ENCODE measurements at places on chromosomes 4 and X.

DNA sequence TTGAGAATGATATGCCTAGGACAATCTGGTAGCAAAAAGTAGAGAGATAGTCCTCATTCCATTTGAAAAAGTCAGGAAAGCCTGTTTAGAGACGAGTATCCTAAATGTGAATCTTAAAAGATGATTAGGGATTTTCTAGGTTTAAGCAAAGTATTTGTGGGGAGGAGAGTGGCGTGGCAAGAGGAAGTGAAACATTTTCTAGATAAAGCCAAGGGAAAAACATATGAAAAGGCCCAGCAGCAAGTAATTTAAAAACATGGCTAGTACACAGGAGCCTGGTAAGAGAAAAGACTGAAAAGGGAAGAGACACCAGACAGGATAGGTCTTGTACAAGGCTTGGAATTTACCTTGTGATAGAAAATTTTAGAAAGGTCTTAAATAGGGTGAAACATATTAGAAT lies 45.9 kb downstream of the CORIN start:
- no peak for DNase-seq

- no peak for DNase-seq
These were observed 123.2 kb downstream of the RPS6KA6 start for GRCh38 chrX:84064814-84065213.

DNA sequence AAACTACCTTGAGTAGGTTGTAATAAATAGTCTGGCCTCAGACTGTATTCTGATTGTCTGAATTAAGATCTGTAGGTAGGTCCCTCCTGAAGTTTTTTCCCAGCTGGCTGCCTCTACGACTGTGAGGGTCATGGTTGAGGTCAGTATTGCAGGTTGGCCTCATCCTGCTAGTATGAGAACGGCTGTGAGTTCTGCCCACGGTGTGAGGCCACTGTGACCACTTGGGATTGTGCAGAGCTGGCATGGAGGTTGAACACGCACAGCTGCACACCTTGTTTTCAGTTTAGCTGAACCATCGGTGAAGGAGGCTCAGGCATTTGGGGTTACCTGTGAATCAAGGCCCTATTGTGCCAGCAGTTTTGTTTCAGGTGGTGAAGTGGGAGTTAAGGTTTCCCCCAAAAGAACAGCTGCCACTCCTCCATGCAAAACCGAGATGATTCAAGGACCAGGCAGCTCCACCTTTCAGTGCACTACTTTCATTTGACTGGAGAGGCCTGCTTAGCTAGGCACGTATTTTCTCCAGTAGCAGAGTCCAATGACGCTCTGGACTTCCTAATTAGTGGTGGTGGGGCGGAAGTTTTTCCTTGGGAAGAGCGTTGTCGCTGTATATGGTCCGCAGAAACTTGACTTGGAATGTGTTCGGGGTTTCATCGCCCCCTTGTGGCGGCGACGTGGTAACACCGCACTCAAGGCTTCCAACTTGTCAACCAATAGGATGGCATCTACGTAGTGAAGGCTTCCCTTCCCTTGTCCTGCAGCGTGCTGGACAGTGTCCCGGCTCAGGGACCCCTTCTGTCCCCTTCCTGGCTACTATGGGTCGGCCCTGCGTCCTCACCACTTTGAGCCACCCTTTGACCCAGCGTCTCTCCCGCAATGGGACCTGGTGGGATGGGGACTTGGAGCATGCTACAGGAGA lies 13.8 kb downstream of the CMC4 start:
- peak; percentile 24 for DNase-seq

DNA sequence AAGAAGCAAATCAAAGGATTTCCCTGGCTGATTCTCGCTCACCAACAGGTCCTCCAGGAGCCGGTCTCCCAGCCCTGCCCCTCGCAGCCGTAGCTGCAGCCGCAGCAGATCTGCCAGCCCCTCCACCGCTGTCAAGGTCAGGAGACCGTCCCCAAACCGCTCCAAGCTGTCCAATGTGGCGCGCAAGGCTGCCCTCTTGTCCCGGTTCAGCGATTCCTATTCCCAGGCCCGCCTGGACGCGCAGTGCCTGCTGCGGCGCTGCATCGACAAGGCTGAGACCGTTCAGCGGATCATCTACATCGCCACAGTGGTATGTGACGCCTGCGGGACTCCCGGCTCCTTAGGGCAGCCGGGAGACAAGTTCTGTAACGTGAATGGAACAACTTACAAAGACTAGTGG lies 25.6 kb downstream of the SPATA18 start:
- no peak for DNase-seq

GRCh38 chr4:157225096-157225495 lies 4.6 kb downstream of the GRIA2 start:
- no peak for DNase-seq

DNA sequence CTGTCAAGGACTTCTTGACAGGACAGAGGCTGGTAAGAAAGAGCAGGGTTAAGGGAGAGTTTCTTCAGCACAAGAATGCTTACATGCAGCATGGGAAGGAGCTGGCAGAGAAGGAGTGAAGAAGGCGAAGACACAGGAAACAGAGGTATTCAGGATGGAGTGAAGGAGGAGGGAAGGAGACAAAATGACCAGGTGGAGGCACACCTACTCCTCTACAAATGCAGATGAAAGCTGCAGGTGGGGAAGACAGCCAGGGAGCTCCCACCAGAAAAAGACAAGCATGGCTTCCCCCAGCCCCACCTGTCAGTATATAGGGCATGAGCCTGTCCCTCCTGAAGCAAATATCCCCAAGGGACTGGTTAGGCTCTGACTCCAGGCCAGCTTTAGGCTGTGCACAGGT lies 29.6 kb upstream of the NKRF start:
- no peak for DNase-seq

DNA sequence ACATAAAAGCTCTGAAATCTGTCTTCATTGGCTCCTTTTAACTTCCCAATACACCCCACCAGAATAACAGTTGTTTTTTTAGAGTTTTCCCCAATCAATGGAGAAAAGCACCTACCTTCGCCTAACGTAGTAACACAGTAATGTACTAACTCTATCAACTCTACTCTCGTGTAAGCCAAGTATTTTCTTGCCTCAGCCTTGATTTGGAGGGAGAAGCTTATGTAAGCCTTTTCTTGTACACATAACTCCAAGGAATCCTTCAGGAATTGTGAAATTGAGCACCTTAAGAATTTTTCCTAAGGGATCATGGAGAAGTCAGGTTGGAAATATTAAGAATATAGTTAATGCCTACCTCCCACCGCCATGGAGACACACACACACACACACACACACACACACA lies 181.2 kb downstream of the RAPGEF2 start:
- no peak for DNase-seq

DNA sequence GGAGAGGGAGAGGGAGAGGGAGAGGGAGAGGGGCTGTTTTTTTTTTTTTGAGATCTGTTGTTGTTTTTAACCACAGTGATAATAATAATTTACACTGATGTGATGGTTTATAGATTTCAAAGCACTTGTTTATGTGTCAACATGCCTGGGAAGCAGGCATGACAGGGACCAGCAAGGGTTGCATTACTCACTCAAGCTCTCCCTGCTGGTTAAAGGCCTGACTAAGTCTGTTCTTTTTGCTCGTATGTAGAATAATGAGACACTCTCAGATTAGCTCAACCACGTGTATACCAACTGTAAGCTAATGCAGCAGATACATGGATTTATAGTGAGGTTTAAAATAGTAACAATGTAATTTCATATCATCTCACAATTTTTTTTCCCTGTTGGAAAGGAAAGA lies 134.6 kb upstream of the BOD1L1 start:
- no peak for DNase-seq

DNA sequence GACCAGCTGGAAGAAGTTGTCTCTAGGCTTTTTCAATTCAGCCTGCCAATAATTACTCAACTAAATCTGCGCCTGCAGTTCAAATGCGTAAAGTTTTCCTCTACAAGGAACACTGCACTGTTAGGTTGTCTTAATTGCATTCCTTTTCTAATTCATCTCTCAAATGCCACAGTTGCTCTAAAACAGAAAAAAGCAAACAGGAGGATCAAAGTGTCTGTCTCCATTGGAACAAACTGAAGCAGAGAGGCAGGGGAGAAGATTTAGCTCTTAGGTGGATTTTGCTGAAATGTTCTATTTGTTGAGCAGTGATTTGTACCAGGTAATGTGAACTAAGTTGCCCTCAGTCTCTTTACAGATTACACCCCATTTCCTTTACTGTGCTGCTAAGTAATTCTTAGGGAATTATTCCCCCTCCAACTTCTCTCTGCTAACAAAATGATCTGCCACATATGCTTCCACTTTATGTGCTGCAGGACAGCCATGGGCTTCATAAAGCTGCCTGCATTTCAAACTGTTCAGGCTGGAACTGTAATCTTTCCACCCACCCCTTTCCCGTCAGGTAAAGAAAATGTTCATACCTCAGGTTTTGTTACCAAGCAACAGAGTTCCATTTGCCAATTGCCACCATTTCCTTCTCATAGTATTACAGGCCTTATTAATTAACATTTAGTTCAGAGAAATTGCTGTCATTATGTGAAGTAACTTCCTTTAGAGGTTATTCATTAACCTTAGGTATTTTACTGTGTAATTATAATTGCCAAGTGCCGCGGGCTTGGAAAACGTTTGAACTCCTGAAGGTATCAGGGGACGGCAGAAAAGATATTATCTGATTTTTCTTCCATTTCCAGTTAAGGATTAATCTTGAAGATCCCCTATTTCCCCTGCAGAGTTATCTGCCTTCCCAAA lies 149.3 kb downstream of the SPRY1 start:
- no peak for DNase-seq

DNA sequence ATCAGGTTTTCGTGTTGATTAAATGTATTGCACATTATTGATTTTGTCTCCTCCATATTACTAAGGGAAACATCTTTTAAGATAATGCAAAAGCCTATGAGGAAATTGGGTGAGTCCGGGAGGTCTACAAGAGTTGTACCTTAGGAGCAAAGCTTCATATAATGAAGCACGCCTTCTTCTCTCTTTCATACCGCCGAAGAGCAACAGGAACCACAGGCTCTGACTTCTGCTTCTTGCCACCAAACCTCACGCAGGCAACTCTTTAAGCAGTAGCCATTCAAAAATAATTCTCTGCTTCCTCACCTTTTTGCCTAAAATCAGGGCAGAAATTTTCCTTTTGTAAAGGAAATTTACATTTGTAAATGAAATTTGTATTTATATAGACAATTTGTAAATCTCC lies 139.6 kb downstream of the SPRY1 start:
- DNase-seq: no peak

DNA sequence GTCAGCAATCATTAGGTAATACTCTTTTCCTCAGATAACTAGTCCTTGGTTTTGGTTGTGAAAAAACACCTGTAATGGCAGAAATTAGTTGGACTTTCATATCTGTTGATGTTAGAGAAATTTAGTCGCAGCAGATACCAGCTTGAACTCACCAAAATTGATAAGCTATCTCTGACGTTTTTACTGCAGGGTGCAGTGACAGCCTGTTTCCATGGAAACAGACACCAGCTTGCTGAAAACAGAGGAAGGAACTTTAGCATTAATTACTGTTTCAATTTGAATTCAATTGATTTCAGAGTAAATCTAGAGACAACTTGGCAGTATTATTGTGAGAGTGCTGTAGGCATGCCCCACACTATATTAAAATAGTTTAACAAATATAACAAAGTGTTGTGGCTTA lies 246.5 kb downstream of the PPP1R2C start:
- no peak for DNase-seq

- DNase-seq: no peak
These were observed 4.1 kb downstream of the RP2 start for GRCh38 chrX:46840946-46841345.

All from activated T-cell treated with anti-CD3 and anti-CD28 coated beads for 48 hours (primary cell).